Dorsolateral prefrontal cortex (tissue), 122 donors: ENCODE measurements at places on chromosomes 11 and 22.
A peak's percentile ranks its signal among the peaks of the same experiment; 100 is the strongest.

DNA sequence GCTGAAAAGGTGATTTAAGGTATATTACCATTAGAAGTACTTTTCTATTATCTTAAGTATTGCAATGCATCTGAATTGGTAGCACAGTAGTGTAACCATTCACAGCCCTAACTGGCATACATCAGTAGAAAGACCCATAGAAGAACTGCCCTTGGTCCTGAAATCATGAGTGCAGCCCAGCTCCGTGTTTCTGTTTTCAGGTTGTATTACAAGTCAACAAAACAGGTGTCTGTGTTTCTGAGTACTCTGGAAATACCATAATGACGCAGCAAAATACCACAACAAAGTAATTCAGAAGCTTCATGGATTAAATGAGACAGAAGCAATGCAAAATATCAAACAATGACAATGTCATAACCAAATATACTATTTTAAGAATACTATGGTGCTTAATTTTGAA, 226.3 kb downstream of the OPCML start:
- DNase-seq: no peak

DNA sequence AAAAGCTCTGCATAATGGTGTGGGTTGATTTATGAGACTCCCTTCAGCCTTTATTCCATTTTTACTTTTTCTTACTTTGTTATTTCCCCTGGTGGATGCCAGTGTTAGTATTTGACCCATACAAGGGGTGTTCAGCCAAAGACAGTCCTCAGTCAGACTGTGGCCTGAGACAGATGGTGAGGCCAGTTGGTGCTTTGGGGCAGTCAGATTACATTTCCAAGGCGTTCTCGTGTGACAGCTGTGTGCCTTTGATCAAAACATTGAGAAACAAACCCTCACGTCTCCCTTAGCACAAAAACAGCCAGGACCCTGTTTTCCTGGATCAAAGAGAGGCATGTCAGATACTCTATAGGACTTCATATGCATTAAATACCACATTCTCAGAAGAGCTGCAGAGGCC, 31.3 kb upstream of the SLN start:
- DNase-seq: no peak

GRCh38 chr22:42844756-42845155, 12.3 kb downstream of the ARFGAP3 start:
- no peak for DNase-seq

DNA sequence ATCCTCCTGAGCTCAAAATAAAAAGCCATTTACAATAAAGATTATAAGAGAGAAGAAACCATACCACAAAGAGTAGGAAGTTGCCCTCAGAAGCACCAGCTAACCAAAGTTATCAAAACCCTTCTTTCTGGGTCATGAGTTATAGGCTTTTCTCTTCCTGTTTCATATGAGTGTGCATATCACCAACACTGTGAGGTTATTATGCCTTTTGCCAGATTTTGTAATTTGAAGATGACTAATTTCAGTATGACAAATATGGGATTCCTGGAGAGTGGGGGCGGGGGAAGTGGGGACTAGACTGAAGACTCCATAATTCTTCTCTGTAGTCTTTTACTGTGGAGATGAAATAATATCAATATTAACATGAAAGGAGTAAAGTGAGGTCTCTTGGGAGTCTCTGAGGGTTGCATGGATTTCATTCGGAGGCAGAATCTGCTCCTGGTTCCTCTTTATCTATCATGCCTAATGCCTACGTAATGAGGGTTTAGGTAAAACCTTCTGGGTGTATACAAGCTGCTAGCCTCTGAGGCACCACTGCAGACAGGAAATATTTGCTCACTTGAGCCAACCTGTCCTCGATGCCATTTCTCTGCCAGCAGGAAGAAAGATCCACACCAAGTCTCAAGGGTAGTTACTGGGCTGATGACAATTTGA, 2.1 kb downstream of the LPXN start:
- no peak for DNase-seq

- DNase-seq: no peak
Observed at GRCh38 chr22:48204296-48204695, 1441.8 kb downstream of the TBC1D22A start.

- DNase-seq: no peak
Observed at GRCh38 chr11:128246364-128246801, 341.0 kb downstream of the ETS1 start.

GRCh38 chr11:131392528-131393255, 22.3 kb downstream of the NTM start:
- DNase-seq: no peak

DNA sequence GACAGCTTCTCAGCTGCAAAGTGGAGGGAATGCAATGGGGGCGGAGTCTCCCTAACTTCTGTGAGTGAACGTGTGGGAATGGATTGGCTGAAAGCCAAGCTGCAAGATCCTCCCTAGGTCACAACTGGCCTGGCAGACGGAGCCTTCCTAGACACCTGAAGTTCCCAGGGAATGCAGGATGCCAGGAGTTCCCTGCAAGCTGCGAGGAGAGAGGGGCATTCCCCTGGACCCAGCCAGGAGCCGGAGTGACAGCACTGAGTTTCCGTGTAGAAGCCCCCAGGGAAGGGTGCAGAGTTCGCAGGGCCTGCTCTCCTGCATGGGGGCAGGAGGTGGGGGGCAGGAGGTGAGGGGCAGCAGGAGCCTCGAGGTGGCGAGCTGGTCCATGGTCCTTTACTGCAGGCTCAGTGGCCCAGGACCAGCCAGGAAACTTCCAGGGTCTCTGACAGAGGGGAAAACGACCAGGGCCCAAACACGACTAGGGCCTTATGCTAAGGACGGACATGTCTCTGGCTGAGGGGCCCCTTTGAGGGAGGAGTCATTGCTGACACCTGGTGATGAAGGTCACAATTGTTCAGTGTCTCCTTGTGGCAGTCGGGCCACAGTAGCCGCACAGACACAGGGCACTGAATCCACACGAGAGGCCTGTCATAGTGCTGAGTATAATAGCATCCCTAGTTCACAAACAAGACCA, 141.4 kb downstream of the FBXO7 start:
- no peak for DNase-seq

DNA sequence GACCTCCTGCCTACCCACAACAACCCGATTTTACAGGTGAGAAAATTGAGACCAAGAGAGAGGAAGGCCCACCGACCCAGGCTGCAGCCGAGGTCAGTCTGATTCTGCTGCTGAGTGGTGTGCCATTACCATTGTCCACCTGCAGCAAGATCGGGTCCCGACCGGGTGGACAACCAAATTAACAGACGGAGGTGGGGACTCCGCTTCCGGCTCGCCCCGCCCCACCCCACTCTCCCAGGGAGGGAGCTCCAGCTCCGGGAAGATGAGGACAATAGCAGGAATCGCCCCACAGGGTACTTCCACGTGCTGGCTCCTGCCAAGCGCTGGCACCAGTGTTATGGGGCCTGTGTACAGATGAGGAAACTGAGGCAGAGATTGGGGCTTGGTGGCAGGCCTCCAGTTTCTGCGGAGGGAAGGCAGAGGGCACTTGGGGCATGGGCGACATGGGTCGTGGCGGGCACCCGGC, 425 bp upstream of the KDELR3 start:
- DNase-seq: no peak

DNA sequence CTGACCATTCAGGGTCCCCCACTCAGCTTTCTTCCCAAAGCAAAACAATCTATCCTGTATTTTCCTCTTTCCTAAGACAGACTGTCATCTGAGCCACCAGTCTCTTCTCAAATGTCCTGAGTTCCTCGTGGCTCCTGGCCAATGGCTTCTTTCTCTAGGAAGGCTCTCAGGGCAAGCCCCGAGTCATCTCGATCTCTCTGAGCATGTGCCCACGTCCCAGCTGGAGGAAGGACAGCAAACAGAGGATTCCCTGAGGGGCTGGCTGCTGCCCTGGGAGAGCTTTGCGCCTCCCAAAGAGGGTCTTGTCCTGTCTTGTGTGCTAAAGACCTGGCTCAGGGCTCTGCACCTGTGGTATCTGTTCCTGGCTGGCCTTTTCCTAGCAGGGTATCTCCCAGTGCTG, 8.3 kb downstream of the SLC37A2 start:
- DNase-seq: no peak

GRCh38 chr11:121226415-121227263, 65.9 kb upstream of the SC5D start:
- DNase-seq: no peak

GRCh38 chr22:36293606-36294292, 40.8 kb downstream of the APOL1 start:
- no peak for DNase-seq

DNA sequence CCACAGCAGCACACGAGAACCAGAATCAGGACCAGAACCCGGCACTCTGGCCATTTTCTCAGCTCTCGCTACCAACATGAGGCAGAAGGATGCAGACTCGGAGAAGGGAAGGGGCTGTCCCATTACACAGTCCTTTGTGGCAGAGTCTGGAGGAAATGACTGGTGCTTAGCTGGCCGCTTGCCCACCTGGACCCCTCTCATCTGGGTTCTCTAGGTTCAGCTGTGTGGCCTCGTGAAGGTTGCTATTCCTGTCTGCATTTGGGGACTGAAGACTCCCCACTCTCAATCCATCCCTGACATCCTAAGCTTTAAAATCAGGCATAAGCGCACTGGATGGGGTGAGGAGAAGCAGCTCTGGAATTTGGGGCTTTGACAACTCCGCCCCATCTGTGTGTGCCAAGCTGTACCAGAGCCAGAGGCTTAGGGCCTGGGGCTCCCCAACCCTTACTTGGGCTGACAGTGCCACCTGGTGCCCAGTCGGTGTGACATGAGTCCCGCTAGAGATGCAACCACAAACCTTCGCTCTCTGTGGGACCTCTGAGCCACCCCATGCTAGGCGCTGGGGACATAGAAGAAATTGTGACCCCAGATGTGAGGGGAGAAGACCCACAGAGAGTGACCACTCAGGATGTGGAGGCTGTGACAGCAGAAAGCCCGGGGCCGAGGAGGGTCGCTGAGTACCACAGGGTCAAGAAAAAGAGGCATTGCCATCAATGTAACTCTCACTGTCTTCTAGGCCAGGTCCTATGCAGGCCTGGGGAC, 35.8 kb upstream of the FCHSD2 start:
- DNase-seq: peak; percentile 78
